ENCODE measurements at places on chromosomes 16 and 17.

GRCh38 chr17:61511480-61512182 is 59.4 kb downstream of the TBX4 start:
- DNase-seq, result no peak

- DNase-seq, result no peak
Observed at GRCh38 chr17:80945736-80946135, 45.9 kb upstream of the CHMP6 start.

DNA sequence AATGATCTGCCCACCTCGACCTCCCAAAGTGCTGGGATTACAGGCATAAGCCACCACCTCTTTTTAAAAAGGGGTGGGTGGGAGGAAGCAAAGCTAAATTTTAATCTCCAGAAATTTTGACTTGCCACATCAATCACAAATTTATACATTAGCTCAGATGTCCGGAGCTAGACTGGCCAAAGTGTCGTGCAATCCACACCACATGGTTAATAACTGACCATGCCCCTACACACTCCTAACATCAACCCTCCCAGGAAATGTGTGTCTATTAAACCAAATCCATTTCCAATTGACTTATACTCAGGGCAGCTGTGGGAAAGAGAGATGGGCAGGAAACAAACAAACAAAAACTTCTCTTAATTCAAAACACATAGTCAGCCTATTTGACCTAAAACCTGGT is 29.9 kb downstream of the SMURF2 start:
- DNase-seq, result no peak

DNA sequence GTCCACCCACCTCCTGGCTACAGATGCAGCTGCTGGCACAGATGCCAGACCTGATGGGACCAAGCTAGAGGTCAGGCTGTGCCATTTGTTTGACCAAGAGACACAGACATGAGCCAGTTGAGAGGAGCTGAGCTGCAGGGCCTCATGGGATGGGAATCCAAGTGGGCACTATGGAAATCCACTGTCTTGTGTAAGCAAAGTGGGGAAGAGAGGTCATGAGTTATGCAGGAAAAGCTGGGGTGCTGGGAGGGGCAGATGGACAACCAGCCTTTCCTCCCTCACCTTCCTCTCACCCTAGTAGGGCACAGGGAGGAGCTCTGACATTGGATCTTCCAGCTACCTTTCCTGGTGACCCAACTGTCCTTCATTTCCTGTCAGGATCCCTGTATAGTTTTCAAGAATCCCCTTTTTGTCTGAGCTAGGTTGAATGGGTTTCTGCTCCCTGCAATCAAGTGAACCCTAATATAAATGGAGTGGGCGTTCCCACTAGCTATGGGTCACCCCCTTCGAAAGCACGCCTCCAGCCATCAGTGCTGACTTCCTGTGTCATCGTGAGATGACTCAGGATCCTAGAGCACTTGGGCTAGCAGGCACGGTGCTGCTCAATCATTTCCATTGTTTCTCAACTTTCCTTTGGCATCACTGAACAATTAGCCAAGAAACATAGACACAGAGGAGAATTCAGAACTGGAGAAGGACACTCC is 13.6 kb downstream of the ATPAF2 start:
- DNase-seq, result no peak

DNA sequence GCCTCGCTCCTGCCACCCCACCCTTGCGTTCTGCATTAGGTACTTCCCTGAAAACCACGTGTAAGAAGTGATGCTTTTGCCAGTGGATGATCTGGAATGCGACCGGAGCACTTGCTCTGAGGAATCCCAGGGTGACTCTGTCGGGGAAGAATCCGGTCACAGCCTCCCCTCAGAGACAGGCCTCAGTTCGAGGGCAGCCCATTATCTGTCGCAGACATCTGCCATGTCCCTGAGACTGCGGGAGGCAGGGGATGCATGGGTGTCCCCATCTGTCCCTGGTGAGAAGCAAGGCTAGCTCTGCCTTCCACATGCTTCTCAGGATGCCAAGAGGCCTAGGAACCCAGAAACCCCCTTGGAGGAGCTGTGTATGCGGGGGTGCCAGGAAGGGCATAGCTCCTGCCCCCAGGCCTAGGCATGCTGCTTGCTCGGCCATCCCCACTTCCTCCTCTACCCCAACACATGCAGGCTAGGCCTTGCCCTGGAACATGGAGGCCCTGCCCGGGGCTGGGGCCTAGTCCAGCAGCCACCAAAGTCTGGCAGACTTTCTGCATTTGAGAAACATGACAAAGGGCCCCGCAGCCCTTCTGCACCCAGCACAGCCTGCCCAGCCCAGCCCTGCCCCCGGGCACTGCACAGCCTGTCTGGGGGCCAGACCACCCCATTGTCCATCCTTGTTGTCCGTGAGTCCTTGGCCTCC is 20.5 kb downstream of the MNT start:
- DNase-seq, result no peak

- no peak for DNase-seq
Observed at GRCh38 chr16:89344846-89345611, 127.5 kb downstream of the ZNF778 start.

DNA sequence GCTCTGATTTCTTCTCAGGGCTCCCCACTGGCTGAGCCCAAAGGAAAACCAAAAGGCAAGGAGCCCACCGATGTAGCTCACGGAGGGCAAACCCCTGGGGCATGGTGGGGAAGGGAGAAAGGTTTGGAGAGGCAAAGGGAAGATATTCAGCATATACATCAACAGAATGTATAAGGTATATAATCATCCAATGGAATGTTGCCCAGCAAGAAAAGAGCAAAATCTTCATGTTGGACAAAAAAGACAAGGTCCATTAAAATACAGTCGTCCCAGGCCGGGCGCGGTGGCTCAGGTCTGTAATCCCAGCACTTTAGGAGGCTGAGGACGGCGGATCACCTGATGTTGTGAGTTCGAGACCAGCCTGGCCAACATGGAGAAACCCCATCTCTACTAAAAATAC is 1.6 kb downstream of the CPPED1 start:
- no peak for DNase-seq

DNA sequence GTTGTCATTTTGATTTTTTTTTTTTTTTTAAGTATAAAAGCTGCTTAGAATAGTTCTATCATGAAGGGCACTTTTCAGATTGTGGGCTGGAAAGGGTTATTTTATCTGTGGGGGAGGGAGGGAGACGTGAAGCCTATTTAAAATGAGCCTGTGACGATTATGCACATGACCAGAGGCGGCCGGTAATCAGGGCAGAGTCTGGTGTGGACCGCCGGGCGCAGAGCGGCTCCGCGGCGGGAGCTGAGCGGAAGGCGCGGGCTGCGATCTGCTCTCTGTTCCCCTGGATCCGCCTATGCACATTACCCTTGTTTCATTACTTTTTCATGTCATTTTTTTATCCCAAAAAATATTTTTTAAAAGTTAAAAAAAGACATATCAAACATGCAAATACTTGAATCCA is 23.5 kb downstream of the TMC6 start:
- DNase-seq, result no peak

DNA sequence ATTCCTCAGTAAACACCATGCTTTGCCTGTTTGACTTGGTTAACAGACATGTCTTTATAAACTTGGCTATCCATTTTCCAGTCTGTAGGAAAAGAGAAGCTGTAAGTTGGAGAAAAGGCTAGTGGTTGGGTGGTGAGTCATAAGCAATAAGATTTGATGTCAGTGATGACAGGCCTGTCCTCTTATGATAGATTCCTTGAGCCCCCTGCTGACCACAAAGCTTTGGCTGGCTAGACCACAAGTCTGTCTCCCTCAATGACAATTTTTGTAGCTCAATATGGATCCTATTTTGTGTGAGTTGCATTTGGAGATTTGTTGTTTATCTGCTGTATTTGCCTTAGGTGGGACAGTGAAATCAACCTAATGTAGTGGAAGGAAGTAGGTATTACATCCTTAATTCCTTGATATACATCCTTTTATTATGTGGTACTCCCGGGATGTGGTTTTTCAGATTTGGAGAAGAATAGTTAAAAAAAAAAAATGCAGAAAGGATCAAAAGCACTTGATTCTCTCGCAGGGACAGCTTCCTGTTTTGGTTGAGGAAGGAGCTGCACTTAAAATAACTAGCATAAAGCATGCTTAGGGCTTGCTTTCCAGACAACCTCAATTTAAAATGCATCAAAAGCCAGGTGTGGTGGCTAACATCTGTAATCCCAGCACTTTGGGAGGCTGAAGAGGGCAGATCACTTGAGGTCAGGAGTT is 67.4 kb downstream of the SIAH1 start:
- DNase-seq, result no peak

DNA sequence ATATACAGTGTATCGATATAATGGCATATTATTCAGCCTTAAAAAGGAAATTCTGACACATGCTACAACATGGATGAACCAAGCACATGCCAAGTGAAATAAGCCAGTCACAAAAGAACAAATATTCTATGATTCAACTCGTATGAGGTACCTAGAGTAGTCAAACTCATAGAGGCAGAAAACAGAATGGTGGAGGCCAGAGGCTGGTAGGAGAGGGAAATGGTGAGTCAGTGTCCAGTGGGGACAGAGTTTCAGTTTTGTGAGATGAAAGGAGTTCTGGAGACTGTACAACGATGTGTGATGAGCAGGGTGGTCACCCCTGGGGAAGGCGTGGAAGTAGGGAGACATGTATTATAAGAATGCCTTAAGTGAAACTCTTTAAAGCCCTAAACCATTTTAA is 39.9 kb downstream of the RNF157 start:
- DNase-seq, result no peak

GRCh38 chr17:69050999-69051775 is 9.5 kb downstream of the ABCA9 start:
- DNase-seq, result no peak

- no peak for DNase-seq
Observed at GRCh38 chr17:67283731-67284516, 38.9 kb upstream of the HELZ start.

GRCh38 chr16:3171855-3172593 is 16.0 kb upstream of the OR1F1 start:
- no peak for DNase-seq

GRCh38 chr17:45311401-45311759 is 5.4 kb downstream of the MAP3K14 start:
- no peak for DNase-seq

GRCh38 chr16:57352636-57353047 is 5.9 kb upstream of the CCL22 start:
- no peak for DNase-seq

DNA sequence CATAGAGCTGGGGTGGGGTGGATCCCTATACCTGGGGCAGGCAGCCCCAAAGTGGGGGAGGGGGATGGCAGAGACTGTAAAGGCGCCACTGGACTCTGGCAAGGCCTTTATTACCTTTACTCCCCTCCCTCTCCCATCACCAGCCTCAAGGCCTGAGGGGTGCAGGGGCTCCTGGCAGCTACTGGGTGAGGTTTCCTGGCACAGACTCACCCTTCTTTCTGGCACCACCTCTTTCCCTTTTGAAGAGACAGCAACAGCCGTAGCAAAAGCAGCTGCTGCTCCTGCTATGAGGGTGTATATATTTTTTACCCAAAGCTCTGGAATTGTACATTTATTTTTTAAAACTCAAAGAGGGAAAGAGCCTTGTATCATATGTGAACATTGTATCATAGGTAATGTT is 17.6 kb downstream of the RAPGEFL1 start:
- DNase-seq, result no peak

- DNase-seq, result no peak
Observed at GRCh38 chr16:2160915-2161551, 5.5 kb downstream of the TRAF7 start.

DNA sequence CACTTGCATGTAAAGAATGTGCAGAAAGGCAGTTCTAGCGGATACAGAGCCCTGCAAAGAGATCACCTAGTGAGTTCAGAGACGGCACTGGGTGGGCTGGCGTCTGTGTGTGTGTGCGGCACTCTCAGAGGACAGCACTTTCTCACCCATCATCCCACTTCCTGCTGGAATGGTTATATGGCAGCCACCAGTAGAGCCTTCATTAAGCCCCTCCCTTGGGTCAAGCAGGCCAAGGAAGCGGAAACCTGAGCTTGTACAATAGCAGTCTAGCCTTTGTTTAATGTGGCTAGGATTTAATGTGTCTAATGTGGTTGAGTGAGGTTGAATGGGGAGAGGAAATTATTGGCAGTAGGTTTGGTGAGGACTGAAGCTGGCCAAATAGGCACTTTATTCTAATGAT is 88.3 kb upstream of the ELAC2 start:
- DNase-seq, result no peak

DNA sequence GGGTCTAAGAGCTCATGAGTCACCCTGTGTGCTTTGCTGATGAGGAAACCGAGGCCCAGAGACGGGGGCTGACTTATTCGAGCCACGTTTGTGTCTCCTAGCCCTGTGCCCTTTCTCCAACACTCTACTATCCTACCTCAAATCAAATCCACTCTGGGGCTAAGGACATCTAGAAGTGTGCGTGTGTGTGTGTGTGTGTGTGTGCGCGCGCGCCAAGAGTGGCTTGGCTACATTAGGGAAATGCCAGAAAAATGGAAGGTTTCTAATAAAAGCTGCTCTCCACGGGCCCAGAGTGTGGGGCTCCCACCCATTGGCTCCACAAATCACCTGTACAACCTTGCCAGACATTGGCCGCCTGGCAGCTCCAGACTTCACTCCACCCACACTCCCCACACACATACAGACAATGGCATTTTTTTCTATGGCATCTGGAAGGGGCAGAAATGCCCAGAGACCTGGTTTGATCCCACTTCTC is 30.3 kb upstream of the PHOSPHO1 start:
- DNase-seq, result no peak

GRCh38 chr16:53040788-53041187 is 11.9 kb downstream of the CHD9NB start:
- no peak for DNase-seq

- DNase-seq, result no peak
Observed at GRCh38 chr17:33038740-33039139, 47.1 kb downstream of the SPACA3 start.

GRCh38 chr17:61863801-61864126 is 436 bp upstream of the BRIP1 start:
- DNase-seq, result no peak

DNA sequence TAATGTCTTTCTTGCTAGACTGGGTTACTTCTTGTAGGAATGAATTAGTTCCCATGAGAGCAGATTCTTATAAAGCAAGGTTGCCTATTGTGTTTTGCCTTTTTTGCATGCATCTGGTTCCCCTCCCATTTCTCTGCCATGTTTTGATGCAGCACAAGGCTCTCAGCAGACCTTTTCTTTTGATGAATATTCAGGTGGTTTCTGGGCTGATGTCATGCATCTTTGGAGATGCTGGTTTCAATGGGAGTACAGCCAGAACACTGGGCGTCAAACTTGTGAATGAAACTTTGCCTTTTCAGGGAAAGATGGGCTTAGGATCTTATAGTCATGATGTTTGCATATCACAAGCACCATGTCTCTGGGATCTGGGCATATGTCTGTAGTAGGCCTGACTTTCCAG is 111.7 kb upstream of the CCL2 start:
- no peak for DNase-seq
